ENCODE measurements at places on chromosomes 11 and 22.

DNA sequence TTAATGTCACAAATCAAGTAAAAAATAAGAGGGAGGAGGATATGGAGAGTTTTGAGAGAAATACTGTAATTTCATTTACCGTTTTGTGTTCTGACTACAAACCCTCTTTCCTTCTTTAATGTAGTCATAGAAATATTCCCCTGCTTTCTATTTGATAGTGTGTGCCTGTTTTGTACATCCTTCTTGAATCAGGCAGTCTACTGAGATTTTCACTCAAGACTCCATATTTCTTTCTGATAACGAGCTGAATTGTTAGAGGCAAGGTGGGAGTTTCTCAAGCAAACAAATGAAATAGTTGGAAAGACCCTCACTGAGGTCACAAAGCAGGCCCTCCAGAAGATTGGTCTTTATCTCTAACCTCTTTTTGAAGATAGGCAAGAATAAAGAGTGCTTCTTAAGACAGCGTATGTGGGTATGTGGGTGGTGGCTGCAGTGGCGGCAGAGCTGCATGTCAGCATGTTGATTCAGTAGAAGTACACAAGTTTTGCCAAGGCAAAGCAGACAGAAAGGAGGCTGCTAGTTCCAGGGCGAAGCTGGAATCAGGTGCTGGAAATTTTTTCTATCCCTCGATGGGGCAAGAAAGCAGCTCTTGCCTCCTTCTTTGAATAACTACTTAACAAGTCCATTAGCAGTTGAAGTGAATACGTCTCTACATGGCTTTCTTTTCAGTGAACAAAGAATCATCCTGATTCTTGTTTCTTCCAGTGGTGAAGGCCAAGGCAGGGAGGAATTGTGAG is 164.2 kb downstream of the FAM76B start:
- no peak for DNase-seq

- no peak for DNase-seq
Measured at GRCh38 chr11:44322243-44322642, 12.3 kb upstream of the ALX4 start.

DNA sequence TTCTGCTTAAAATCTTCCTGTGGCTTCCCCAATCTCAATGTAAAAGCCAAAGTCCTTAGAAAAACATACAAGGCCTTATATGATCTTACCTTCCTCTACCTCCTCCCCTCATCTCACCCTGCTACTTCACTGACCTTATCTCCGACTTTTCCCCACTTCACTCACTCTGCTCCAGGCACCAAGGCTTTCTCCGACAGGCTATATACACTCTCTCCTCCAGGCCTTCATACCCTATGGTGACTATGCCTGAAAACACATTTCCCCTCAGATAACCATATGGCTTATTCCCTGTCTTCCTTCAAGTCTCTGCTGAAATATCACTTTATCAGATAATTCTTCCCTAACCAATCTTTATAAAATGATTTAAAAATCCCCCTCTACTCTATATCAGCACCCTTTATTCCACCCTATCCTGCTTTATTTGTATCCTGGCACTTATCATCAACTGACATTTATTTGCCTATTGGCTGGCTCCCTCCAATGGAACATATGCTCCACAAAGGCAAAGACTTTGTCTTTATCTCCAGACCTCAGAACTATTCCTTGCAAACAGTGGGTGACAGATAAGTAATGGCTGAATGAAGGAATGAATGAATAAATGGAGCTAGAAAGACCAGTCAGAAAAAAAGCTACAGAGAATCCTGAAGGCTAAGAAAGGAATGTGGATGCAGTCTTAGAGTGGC is 52.7 kb downstream of the PAK1 start:
- DNase-seq = no peak

- no peak for DNase-seq
Measured at GRCh38 chr22:29811377-29811776, 26.7 kb downstream of the ASCC2 start.

- DNase-seq = no peak
Measured at GRCh38 chr11:104665641-104666040, 232.6 kb downstream of the CASP12 start.

DNA sequence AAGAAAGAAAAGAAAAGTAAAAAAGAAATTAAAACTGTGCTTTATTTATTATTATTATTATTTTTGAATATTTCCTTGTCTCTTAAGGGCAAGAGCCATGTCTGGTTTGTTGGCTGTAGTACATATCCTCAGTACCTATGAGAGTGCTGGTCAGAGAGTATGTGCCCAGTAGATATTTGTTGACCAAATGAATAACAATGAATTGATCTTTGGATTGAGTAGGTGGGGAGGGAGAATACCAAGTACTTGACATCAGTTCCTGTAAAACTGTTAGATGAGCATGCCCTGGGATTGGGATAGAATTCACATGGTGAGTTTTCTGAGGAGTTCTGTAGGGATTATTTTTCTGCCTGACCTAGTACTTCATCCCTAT is 11.4 kb downstream of the STIM1 start:
- DNase-seq = no peak

DNA sequence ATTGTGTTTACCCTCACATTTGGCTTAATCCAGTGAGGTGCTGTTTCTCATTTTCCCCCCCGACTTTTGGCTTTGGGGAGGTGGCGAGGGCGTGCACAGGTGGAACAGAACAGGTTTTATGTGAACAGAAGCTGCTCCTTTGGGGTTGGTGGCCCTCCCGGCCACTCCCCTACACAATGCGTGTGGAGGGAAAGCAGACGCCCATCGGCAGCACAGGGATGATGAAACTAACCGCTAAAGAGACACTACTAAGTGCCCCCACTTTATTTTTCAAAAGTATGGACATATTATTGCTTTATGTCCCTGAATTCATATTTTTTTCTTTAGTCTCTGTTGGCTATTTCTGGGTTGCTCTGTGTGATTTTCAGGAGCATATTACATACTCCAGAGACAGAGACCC is 160.9 kb downstream of the ENTHD1 start:
- DNase-seq = no peak

GRCh38 chr11:130644187-130644586 is 195.7 kb downstream of the ADAMTS15 start:
- DNase-seq = no peak

DNA sequence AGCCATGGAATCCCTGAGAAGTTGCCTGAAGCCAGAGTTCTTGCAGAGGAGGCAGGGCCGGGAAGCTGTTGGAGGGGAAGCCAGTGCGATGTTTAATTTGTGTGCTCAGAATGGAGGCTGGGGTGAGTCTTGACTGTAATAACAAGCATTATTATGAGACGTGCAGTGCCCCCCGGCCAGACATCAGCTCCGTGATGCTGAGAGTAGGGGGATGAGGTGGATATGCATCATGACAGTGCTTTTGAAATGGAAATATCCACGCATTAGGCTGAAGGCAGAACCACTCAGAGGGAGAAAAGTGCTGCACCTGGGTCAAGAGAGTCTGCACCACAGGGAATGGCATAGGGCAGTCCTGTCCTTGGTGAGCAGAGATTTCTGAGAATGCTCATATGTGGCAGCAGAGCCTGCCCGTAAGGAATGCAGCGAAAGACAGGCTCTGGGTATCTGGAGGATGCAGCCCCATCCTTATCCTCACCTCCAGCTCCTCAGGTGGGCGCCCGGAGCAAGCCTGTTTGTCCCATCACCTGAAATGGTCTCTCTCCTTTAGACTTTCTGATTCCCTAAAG is 37.6 kb upstream of the SEZ6L start:
- no peak for DNase-seq

DNA sequence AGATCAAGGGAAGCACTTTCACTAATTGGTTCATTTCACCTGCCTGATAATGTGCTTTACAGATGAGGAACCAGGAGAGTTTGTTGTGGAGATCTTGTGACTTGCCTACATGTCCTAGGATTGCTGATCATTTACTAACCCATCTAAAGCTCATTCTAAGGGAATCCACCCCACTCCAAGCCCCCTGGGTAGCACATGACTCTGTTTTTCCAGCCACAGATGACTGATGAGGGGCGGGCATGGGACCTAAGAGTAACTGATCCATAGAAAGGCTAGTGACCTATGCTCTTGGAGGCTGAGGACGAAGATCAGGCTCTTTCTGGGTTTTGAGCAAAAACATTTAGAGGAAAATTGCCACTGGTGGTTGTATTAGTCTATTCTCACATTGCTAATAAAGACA is 378.1 kb downstream of the CADM1 start:
- DNase-seq = no peak

GRCh38 chr22:39367035-39367434 is 17.2 kb downstream of the SYNGR1 start:
- DNase-seq = no peak

DNA sequence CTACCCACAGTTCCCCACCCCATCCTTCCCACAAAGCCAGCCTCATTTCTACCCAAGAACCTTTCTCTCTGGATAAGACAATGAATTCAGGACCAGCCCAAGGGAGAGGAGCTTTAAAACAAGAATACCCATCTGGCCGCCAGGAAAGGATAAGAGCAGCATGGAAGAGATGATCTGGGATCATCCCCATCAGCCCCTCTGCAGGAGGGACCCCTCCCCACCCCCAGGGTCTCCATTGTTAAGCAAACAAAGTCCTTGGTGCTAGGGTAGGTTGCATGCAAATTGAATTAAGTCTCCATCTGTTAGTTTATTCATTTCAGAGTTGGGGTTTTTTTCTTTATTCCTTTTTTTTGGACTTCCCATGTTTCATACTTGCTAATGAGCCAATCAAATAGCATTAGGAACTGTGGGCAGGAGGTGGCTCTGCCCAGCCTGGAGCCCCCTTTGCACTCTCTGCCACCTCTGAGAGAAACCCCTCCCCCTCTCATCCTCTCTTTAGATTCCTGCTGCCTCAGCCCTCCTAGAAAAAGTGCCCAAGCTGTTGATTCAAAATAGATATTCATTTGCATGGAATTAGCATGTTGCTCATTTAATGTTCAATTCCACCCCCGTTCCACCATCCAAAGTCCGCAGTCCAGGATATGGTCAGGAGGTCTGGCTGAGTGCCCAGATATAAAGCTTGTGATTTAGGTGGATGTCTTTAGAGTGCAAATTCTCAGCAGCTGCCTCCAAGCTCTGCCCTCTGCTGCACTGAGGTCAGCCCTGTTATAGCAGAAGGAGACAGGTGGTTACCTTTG is 138.5 kb upstream of the NCAM1 start:
- no peak for DNase-seq

DNA sequence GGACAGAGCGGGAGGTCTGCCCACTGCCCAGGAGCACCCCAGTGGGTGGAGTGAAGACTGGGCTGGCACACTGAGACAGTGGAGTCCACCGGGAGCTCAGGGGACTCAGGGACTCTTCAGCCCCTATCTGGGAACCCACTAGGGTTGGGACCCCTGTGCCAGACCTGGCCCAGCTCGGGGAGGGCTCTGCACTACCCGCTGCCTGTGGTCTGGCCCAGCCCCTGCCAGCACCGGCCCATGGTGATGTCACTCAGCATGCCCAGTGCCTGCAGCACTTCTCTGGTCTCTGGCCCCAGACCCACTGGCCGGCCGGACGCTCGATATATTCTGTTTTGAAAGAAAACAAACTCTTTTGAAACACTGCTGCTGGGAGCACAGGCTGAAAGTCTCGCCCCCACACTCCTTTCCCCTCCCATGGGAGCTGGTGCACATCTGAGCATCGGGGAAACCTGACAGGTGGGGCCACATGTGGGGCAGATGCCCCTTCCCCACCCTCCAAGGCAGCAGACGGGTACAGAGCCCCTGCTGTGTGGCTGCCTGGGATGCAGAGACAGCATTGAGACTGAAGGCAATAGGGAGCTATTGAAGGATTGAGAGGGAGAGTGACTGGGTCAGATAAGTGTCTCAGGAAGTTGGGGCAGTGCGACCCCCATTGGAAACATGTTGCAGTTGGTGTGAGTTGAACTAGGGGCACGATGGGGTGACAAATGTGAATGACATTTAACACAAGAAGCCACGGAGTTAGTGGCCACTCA is 62.9 kb downstream of the MYEOV start:
- no peak for DNase-seq

GRCh38 chr11:78802058-78802761 is 227.5 kb upstream of the NARS2 start:
- no peak for DNase-seq

GRCh38 chr11:1573903-1574237 is 1.8 kb upstream of the DUSP8 start:
- DNase-seq = no peak

DNA sequence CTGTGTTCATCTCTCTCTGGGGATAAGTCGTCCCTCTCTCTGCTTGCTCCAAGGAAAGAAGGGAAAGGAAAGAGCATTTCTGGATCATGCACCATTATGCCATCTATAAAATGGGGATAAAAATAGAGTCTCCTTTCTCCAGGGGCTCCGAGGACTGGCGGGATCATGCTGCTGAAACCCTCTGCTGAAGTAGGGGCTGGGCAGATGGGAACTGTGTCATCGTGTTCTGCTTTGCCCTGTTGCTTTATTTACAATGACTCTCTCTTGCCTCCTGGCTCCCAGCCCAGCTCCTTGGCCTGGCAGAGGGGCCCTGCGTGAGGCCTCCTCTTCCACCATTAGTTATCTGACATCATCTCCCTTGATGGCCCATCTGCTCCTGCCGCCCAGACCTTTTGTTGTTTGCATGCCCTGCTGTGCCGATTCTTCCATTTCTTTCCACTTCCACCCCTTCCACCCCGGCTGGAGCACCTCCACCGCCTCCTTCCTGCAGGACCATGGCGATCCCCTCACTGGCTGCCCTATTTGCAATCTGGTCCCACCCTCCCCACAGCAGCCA is 200.9 kb downstream of the MYO18B start:
- no peak for DNase-seq

DNA sequence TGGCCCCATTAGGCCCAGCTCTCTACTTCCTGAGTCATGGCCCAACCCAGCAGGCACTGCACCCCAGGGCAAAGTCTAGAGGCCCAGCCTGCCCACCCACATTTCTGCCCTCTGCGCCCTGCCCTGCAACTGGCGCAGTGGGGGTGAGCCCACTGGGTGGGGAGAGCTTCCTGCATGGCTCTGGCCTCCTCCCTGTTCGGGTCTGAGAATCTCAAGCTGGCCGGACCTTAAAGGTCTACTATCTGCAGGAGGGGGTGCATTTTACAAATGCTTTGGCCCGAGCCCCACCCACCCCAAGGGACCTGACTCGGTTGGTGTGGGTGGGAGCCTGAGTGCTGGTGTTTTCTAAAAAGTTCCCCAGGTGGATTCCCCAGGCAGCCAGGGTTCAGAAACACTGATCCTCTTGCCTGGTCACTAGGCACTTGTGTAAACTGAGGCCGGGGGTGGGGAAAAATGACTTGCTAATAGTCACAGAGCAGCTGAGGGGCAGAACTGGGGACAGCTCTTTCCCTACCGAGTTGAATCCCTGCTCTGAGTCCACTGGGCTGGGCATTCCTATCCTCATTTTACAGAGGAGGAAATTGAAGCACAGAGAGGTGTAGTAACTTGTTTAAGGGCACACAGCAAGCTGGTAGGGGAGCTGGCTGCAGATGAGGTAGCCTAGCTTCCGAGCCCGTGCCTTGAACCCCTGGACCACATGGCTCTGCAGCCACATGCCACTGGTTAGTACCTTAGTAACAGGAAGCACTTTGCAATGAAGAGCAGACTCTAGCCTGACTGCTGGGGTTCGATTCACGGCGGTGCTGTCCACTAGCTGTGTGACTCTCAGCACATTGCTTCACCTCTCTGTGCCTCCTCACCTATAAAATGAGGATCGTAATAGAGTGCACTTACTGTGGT is 36.3 kb downstream of the CD82 start:
- no peak for DNase-seq

GRCh38 chr11:116691771-116692177 is 81.0 kb downstream of the BUD13 start:
- peak; percentile 35 for DNase-seq

- DNase-seq = no peak
Measured at GRCh38 chr11:27138716-27139115, 98.1 kb downstream of the BBOX1 start.

Data from stimulated activated naive CD4-positive, alpha-beta T cell treated with Interleukin-2 at 50 U/mL for 16 hours (primary cell).